ENCODE measurements at places on chromosomes 12 and 14.

- peak; percentile 18 for DNase-seq
Measured at GRCh38 chr12:51911788-51912711, 4.7 kb downstream of the ACVRL1 start.

GRCh38 chr14:38213001-38213400 is 5.3 kb downstream of the SSTR1 start:
- no peak for DNase-seq

GRCh38 chr14:65243766-65244442 is 141.6 kb upstream of the MAX start:
- no peak for DNase-seq

DNA sequence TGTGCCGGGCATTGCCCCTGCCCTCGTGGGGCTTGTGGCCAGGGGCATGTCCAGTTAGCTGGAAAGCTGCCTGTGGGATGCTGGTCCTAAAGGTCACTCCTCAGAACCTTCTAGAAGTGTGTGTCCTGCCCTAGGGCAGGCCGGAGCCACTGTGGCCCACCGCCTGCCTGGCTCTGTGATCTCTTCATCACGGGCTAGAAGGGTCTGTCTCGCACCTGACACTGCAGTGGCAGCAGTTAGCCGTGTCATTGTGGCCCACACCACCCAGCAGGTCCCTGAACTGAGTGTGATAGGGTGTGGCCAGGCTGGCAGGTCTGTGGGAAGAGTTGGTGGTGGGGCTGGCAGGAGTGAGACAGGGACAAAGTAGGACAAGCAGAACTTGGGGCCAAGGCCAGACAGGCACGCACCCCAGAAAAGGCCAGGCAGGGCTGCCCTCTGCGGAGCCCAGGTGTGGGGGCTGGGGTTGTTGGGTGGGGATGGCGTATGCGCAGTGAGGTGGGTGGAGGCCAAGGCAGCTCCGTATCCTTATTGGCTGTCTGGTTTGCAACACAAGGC is 41.2 kb downstream of the ADGRD1 start:
- DNase-seq, result no peak

DNA sequence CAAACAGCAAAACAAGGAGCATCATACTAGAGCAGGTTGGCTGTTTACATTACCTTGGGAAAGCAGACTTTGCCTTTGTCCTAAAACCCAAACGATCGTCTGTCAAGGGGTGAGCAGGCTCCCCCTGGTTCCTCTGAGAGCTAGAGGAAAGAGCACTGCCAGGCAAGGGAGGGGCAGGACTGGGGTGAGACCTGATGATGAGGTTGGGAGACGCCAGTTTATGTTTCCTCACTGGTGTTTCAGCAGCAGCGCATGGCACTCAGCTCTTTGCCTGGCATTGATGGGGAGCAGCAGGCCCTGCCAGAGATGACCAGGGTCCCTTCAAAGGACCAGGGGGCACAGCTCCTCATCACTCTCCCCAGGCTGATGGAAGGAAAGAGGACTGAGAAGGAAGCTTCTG is 7.9 kb upstream of the KRT2 start:
- DNase-seq, result no peak

DNA sequence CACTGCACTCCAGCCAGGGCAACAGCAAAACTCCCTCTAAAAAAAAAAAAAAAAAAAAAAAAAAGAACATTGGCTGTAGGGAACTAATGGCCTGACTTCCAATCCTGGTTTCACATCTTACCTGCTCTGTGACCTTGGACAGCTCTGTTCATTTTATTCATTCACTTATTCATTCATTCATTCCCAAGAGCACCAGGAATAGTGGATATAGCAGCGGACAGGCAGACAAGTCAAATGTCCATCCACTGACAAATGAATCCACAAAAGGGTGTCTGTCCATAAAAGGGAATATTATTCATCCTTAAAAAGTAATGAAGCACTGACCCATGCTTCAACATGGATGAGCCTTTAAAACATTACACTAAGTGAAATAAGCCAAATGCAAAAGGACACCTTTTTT is 27.6 kb upstream of the C12orf76 start:
- DNase-seq, result no peak

DNA sequence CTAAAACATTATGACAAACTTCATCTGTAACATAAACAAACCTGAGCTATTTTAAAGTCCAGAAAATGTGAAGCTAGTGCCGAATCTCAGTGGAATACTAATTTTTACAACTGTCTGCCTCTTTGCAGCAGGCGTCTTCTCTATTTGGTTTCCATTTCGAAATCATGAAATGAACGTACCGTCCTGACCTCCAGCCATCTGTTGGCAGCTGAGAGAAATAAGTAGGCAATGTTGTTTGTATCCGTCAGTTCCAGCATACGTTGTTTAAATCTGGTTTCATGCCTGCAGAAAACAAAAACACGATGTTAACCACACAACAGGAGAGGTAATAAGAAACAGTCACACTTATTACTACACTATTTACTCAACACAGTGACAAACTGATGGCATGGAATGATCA is 54.3 kb upstream of the KCNJ8 start:
- DNase-seq, result peak; percentile 42

GRCh38 chr12:68334132-68334531 is 2.0 kb upstream of the MDM1 start:
- no peak for DNase-seq

- DNase-seq, result no peak
Measured at GRCh38 chr12:127820846-127821245, 446.1 kb upstream of the TMEM132C start.

- DNase-seq, result no peak
Measured at GRCh38 chr12:98425859-98426258, 89.5 kb upstream of the TMPO start.

DNA sequence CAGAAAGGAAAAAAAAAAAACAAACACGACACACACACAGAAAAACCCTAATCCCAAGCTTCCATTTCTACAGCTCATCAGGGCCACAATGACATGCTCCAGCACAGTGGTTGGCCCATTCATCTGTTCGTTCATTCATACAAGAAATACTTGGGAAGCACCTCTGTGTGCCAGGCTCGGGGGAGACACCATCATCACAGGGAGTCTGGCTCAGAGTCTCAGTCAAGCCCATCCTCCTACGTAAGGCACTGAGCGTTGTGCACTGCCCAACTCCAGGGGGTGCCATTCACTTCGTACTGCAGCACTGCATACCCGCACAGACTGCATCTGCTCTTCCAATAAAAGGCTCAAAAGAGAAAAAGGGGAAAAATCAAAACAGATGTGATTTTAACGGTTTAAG is 15.3 kb downstream of the VPS37B start:
- DNase-seq, result peak; percentile 70

DNA sequence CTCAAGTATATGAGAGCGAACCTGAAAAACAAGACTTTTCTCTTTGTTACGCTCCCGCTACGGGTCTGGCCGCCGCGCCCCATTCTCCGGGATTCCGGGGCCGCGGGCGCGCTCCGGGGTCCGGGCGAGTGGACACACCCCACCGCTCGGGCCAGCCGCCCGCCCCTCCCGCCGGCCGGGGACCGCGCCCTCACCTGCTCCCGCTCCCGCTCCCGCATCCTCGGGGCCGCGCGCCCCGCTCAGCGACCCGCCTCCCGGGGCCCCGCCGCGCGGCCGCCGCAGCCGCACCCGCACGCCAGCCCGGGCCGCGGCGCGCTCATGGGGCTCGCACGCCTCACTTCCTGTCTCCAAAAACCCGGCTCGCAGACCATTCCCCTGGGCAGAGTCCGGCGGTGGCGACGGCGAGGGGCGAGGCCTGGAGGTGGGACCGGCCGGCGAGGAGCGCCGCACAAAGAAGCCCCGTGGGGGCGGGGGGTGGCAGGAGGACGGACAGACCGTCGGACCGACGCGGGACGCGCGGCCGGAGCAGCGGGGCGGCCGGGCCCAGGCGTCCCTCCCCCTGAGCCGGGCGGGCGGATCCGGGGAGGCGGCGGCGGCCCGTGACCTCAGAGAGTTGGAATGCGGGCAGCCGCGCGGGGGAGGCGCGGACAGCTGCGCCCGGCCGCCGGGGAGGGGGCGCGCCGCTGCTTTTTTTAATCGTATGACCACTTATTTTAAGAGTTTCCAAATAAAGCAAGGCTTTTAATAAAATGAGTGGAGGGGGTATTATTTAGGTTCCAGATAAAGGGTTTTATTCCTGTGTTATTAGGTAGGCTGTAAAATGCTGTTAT is at the start of gene PTPN21:
Gene PTPN21 (minus strand): TSS at position 551 of the 830 bp plus-strand sequence. CDS start 4,590 bp downstream, outside the sequence.
- DNase-seq, result peak; percentile 25

DNA sequence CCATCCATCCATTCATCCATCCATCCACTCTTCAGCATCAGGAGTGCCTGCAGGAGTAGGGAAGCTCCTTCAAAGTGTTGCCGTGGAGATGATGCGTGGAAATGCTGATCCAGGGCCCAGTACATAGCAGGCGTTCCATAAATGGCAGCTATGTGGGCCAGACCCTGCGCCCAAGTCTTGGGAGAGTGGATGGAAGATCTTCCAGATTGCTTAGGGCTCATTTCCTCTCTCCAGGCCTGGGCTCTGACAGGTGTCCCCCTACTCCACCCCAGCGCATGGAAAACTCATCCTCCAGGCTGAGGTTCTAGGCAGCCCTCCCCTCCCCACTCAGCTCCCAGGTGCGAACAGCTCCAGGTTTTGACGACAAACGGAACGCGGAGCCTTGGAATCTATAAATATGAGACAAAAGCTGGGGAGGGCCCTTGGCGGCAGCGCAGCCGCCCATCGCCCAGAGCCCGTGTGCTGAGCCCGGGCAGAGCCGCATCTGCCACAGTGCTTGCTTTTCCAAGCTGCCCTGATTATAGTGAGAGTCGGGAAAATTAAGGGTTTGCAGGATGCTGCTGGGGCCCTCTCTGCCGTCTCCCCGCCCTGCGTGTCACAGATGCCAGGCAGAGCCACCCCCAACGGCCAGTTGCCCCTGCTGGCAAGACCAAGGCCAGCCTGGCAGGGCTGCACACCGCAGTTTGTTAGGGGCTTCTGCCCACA is 1.6 kb downstream of the BEGAIN start:
- no peak for DNase-seq

DNA sequence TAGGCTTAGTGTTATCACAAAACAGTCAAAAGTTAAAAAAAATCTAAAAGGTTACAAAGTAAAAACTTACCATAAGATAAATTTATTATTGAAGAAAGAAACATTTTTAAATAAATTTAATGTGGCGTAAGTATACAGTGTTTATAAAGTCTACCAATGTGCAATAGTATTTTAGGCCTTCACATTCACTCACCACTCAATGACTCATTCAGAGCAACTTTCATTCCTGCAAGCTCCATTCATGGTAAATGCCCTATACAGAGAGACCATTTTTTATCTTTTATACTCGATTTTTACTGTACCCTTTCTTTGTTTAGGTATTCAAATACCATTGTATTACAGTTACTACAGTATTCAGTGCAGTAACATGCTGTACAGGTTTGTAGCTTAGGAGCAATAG is 124.5 kb downstream of the ANO4 start:
- DNase-seq, result no peak

DNA sequence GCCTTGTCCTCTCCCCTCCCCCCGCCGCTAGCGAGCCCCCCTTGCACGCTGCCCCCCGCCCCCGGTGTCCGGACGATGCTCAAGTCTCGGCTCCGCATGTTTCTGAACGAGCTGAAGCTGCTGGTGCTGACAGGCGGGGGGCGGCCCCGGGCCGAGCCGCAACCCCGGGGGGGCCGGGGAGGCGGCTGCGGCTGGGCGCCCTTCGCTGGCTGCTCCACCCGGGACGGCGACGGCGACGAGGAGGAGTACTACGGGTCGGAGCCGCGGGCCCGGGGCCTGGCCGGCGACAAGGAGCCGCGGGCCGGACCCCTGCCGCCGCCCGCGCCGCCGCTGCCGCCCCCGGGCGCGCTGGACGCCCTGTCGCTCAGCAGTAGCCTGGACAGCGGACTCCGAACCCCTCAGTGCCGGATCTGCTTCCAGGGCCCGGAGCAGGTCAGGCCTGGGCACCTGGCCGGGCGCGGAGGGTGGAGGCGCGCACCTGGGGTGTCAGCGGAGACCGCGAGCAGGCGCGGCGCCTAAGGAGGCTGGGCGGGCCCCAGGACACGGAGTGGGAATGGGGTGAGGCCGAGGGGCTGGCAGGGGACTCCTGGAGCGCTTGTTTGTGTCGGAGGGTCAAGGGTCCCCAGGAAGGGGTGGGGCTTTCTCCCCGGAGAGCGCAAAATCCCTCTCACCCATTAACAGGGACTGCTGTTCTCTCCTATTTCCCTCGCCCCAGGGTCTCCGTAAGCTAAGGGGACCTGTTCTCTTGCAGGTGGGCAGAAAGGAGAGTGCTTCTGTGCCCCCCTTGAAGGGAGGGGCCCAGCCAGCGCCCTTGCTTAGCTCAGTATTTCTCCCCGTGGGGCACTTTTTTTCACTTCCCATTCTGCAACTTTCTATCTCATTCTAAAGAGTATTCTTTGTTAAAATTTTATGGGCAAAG is 810 bp downstream of the MARCHF9 start:
- DNase-seq, result no peak

DNA sequence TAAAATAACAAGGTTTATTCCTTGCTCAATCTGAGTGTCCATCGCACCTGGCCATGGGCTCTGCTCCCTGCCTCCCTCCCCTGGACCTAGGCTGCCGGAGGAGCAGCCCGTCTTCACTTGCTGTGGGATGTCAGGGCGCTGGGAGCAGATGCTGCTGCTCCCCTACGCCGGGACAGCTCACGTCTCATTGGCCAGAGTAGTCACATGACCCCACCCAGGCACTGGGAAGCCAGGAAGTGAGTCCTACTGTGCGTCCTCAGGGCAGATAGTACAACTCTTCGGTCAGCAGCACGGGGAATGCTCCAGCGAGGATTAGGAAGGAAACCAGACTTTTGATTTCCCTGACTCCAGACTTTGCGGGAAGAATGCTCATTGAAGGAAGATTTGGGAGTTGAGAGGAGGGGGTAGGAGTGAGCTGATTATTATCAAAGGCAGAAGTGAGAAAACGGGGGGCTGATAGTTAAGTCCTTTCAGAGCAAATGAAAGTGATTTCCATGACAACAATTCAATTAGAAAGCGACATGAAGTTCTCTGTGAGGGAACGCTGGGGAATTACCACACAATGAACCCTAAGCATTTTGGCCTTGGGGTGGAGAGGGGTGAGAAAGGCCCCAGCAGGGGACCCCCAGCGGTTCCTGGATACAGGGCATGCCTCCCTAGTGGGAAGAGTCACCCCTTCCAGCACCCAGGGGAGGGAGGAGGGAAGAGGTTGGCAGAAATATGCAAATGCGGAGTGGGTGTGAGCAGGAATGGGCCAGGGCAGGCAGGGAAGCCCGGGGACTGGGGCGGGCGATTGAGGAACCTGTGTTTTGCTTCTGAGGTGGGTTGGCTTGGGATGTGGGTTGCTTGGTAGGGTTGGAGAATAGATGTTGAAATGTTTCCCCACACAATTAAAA is 215.5 kb downstream of the AACS start:
- no peak for DNase-seq

- no peak for DNase-seq
Measured at GRCh38 chr12:98780261-98780660, 135.2 kb downstream of the APAF1 start.

GRCh38 chr12:64006211-64006825 is 161.8 kb downstream of the SRGAP1 start:
- DNase-seq, result peak; percentile 58

- DNase-seq, result peak; percentile 74
Measured at GRCh38 chr12:121297435-121297991, 1.0 kb upstream of the CAMKK2 start.

Data from NCI-H2171 treated with DMSO at 0.1 percent for 48 hours (cell line).